ENCODE measurements at places on chromosomes 12 and 14.
A peak's percentile ranks its signal among the peaks of the same experiment; 100 is the strongest.

- no peak for DNase-seq
These were observed 8.2 kb downstream of the KRT4 start for GRCh38 chr12:52805739-52806138.

- DNase-seq, result no peak
These were observed 310.0 kb downstream of the ADAMTS20 start for GRCh38 chr12:43241986-43242385.

DNA sequence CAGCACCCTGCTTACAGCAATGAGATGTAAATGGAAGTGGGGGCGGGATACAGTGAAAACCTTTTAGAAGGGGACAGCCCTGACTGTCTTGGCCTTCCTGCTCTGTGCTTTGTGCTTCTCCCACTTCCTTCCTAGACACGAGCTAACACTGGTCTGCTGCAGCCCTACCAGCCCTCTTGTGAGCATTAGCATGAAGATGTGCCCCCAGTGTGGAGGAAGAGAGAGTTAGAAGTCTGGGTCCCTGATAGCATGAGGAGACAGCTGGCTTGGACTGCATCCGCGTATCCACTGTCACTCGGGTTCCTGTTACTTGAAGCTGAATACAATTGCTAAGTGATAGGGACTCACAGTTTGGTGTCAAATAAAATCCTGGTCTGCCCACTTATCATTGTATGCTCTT is 248.1 kb upstream of the SOX5 start:
- no peak for DNase-seq

DNA sequence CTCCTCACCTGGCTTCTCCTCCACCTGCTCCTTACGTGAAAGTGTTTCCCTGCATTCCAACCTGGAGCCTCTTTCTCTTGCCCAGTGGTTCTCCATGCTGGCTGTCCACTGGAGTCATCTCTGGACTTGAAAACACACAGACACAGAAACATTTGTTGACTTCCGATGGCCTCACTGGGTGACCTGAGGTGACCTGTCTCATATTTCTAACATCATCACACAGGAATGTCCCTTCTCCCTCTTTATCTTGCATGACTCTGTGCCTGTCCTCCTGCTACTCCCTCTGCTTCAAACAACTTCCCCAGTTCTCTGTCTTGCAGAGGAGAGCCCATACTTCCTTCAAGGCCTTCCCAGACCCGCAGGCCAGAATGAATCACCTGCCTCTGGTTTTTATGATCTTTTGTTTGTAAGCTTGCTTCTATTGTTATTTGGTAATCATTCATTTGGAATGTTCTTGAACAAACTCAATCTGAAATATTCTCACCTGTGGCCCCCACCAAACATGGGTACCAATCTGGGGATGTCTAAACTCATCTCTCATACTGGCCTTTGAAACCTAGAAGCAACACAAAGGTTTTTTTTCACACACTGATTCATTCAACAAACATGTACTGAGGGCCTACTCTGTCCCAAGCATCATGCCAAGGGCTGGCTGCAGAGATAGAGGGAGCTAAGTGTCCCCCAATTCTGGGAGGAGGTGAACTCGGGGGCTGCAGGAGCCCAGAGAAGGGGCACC is 9.7 kb upstream of the RIN3 start:
- DNase-seq, result no peak

GRCh38 chr14:83558946-83559345 is 1971.0 kb upstream of the FLRT2 start:
- no peak for DNase-seq

DNA sequence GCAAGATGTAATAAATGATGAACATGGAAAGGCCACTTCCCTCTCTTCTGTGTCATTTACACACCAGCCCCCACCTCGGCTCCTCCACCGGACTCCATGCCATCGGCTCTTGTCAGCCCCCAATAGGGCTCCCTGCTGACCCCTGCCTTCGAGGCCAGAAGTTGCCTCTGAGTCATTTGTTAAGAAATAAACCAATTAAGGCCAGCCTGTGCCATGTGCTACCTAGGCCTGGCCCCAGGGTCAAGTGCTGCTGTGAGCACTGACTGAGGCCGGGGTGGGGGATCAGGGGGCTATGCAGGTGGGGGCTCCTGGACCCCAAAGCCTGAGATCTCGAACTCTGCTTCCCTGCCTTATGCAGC is 53.2 kb downstream of the TESC start:
- DNase-seq, result no peak

DNA sequence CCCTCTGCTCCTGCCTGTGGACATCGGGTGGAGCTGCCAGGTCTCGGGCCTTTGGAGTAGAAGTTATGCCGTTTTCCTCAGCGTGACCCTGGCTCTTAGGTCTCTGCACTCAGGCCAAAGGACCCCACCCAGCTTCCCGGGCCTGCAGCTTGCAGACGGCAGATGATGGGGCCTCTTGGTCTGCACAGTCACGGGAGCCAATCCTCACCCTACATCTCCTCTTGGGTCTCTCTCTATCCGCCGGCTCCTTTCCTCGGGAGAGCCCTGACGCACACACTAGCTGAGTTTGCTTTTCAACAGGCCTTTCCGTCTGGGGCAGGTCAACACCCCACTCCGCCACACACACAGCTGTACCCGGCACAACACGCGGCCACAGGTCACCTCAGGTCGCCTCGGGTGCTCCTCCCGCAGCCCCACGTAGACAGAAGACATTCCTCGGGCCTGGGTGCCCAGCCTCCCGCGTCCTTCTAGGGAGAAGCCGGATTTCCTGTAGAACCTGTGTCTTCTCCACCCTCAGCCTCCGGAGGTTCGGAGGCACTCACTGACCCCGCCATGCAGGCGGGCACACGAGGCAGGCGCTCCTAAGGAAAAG is 9.9 kb downstream of the GALNT9 start:
- DNase-seq, result no peak

DNA sequence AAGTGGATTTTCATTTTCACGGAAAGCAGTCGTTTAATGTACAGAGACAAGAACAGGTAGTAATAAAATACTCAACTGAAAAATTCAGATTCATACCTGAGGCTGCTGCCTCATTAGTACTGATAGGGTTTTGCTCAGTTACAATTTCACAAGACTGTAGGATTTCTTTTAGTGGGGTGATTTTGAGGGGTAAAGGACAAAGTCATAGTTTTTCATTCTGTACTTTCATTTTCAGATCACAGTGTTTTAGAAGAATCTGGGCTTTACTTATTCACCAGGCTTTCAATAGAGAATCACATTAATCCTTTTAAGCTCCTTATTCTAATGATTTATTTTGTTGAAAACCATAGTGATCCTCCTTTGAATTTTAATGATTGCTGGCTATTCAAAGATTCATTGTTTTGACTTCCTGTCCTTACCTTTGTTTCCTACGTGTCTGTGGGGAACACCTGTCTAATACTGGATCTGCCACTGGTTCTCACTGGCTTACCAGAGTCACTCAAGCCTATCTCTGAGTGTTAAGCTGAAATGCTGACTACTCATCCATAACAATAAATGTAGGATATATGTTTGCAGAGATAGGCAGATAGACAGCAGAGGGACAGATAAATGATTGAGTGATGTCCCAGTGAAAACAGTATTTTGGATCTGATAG is 243.8 kb upstream of the NPAS3 start:
- DNase-seq, result no peak

DNA sequence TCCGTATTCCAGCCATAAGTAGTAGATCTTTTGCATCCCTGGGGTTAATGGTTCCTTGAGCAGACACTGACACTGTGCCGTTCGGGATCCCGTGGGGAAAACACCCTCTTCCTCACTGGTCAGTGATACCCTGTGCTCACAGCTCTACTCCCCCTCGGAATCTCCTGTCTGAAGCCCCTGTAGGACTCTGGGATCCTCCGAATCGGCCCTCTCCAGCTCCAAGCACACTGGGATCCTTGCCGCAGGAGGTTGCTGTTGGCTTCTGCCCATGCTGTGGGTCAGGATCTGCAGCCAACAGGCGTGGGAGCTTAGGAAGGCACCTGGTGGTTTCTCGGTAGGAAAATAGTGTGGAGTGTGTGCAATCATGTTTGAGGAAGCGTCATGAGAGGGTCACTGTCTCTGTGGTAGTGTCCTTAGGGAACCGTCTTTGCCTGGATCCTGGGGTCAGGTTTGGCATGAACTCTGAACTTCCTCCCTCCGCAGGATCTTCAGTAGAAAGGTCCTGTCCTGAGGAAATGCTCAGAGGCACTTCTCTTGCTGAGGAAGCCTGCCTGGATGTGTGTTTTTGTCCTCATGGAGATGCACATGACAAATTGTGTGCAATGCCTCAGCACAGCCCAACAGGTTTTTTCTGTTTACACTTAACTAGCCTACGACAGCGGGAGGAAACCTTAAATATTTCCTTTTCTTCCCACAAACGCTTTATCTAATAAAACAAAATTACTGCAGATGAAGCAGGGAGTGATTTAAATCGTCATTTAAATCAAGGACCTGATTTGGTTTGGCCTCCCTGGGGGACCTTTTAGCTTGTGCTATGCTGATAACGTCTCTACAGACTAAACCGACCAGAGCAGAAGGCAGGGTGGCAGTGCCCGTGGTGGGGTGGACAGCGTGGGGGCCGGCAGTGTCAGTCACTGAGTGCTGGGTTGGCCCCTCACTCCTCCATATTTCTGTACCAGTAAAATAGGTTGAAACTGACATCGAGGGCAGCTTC is 18.7 kb downstream of the FBXL14 start:
- no peak for DNase-seq

DNA sequence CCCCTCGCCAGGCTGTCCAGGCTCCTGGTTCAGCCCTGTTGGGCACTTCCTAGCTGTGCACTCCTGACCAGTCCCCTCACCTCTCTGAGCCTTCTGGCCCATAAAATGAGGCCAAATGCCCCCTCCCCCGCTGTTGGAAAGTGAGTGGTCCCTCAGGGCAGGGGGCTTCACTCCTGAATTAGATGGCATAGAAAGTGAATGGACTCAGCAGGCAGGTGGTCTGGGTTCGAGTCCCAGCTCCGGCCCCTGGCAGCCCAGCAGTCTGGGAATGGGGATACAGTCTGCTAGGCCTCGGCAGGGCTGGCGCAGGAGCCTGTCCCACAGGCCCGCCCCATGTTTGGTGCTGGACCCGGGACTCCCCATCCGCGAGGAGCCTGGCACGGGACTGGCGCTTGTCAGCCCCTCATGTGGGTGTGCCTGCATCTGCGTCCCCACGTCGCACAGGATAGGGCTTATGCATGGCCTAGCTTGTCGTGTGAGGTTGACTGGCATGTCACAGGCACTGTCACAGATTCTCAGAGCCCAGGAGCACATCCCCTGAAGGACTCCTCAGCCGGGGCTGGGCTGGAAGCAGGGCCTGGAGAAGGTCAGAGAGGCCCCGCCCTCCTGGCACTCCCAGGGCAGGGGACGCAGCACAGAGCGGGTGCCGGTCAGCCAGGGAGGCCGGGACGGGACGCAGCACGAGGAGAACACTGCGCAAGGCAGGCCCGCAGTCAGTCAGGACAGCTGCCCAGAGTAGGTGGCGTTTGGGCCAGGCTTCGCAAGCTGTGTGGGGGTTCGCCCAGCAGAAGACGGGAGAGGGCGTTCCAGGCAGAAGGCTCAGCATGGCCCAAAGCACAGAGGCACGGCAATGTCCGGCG is 40.5 kb downstream of the DIO3 start:
- DNase-seq, result no peak

- no peak for DNase-seq
These were observed 16.4 kb downstream of the FOXJ2 start for GRCh38 chr12:8048906-8049305.

DNA sequence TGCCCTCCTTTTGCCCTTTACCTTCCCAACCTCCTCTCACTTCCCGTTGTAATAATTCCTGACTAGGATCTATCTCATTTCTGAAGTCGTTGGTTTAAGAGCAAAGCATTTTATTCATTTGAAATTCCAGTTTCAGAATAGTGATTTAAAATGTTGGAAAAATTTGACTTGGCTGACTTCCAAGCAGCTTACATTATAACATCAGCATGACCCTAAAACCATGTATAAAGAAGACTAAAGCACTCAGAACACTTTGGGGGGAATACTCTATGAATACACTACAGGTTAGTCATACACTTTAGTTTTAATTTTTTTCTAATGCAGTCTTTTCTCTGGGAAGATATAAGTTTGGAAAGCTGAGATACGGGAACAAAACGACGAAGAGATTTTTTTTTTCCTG is 161.1 kb downstream of the BTG1 start:
- no peak for DNase-seq

DNA sequence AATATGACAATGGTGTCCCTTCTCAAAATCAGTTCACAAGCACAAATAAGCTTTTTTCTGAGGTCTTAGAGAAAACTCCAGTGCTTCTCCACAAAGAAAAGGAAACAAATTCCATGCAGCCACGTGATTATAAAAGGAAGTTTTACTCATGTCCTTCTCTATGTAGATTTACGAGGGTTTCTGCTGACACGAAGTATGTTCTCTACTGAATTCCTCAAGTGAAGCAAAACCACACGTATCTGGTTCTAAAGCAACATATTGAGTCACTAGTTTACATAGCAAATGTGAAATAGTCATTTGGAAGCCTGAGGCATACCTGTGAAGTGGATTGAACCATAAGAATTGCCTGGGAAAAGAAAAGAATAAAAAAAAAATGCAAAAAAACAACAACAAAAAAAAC is 31.9 kb downstream of the BMP4 start:
- no peak for DNase-seq

DNA sequence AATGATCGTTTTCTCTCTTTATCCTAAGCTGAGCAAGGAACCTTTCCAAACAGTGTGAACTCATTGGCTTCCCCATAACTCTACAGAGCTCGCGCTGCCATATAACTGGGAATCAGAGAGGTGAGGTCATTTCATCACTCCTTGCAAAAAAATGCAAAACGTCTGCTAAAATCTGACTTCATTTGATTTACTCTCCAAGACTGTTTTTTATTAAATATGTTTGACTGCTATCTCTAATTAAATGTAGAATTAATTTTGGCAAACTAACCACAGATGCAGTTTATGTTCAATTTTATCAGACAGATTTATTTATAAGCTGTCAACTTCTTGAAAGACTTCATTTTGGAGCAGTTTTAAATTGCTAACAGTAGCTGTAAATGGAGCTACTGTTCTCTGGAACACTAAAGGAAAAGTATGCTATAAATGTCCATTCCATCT is 131.6 kb upstream of the SOX5 start:
- no peak for DNase-seq

DNA sequence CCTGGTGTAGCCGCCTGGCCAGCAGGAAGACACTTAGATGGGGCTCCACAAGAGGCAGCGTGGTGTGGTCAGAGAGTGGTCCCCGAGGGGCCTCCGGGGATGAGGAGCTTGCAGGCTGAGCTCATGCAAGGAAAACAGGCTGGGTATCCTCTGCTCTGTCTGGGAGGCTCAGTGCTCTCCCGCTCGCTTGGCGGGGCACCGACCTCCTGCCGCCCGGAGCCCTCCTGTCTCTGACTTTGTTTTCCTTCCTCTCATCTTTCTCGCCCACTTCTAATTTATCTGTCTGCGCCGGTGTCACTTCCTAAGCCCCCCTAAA is 31.3 kb upstream of the DLK1 start:
- DNase-seq, result no peak

GRCh38 chr14:52043690-52044089 is 25.2 kb downstream of the NID2 start:
- DNase-seq, result peak; percentile 15

Measured in activated CD4-positive, alpha-beta T cell treated with anti-CD3 and anti-CD28 coated beads for 24 hours (primary cell).